CD8-positive, alpha-beta memory T cell (primary cell): ENCODE measurements at places on chromosomes 1 and 21.
A peak's percentile ranks its signal among the peaks of the same experiment; 100 is the strongest.

GRCh38 chr21:15241997-15242736 is 177.4 kb upstream of the NRIP1 start:
- no peaks in the 10 kb centered on the region for H3K4me1 ChIP-seq
- H3K4me3 ChIP-seq: no peak overlapping the region
- DNase-seq: no peak
- no peaks in the 10 kb centered on the region for H3K36me3 ChIP-seq

DNA sequence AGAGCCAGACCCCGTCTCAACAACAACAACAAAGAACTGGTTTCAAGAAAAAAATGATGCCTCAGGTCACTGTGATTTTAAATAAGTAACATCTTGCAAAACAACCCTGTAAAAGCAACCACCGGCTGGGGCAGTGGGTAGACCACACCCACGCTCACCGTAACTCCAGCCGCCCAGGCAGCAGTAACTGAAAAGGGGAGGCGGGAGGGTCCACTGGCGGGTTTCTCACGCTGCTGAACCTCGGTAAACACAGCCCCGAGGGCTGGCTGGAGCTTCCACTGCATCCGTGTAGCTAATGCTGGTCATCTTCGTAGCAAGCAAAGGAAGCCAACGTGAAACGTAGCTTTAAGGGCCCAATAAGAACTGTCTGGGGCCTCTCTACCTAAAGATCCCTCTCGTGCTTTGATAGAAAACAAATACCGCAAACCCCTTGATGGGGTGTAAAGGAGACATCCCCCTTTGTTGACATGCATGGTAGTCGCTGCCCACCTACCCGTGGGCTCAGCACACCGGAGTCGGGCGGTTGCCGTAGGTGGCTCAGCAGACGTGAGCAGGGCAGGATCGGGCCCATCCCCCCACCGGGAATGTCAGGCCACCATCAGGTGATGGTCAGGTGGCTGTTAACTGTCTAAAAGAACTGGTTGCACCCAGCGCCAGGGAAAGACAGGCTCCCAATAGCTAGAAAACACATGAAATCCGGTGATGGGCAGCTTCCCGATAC is 4.2 kb downstream of the C1orf159 start:
- no peaks in the 10 kb centered on the region for H3K27me3 ChIP-seq
- no peaks in the 10 kb centered on the region for H3K4me1 ChIP-seq
- H3K4me3 ChIP-seq: no peak overlapping the region
- no peaks in the 10 kb centered on the region for H3K36me3 ChIP-seq
- H3K27ac ChIP-seq: no peak overlapping the region
- no peak for DNase-seq

DNA sequence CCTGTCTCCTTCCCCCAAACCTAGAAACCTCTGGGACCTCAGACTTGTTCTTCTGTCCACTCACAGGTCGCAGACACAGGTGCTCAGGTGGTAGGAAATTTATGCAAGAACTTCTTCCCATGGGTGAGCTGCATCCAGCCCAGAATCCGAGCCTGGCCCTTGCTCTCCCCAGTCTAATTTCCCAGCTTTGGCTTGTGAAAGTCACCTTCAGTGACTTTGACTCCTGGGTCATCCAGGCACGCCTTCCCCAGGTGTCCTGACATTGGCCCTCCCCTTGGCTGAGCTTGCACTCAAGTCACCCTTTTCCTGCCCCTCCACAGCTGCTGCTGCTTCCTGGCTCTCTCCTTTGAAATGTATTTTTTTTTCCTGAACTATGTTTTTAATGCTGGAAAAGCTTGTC is 6.6 kb downstream of the IPO13 start:
- DNase-seq: no peak
- H3K27ac ChIP-seq: no peak overlapping the region
- peaks cover 10% of the 10 kb centered on the region for H3K36me3 ChIP-seq
- H3K4me3 ChIP-seq: no peak overlapping the region

- no peak overlapping the region for H3K4me3 ChIP-seq
- H3K27ac ChIP-seq: no peak overlapping the region
- no peaks in the 10 kb centered on the region for H3K36me3 ChIP-seq
- H3K4me1 ChIP-seq: no peaks in the 10 kb centered on the region
- no peak for DNase-seq
These were observed 181.1 kb downstream of the KCNK2 start for GRCh38 chr1:215263636-215264035.

- DNase-seq: no peak
- no peak overlapping the region for H3K27ac ChIP-seq
- no peaks in the 10 kb centered on the region for H3K4me1 ChIP-seq
- no peak overlapping the region for H3K4me3 ChIP-seq
These were observed 59.7 kb upstream of the ZNF326 start for GRCh38 chr1:89935235-89935634.

DNA sequence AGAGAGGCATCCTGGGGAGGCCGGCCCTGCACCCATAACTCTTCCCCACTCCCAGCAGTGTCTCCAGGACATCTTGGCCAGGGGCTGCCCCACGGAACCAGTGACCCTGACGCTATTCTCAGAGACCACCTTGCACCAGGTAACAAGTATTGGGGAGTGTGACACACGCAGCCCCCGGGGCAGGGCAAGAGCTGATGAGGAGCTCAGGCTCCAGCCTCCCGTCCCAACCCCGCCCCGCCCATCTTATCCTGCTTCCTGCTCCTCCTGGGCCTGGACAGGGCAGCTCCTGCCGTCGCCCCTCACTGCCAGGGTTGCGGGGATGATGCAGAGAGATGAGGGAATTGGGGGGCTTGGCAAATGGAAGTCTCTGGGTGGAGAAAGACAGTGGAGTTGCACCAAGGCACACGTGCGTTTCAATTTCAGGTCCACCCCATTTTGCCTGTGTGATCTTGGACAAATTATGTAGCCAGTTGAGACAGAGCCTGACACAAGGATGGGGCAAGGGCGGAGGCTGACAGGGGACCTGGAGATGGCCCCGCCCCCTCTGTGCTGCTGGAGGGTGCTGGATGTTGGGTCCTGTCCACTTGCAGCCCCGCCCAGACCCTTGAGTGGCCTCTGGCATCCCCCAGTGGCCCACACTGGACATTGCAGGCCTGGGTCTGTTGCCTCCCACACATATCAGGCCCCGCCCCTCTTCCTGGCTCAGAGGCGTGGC is 10.7 kb downstream of the CLCNKA start:
- no peaks in the 10 kb centered on the region for H3K36me3 ChIP-seq
- H3K27ac ChIP-seq: no peak overlapping the region
- H3K4me1 ChIP-seq: no peaks in the 10 kb centered on the region
- peak; percentile 21 for DNase-seq

DNA sequence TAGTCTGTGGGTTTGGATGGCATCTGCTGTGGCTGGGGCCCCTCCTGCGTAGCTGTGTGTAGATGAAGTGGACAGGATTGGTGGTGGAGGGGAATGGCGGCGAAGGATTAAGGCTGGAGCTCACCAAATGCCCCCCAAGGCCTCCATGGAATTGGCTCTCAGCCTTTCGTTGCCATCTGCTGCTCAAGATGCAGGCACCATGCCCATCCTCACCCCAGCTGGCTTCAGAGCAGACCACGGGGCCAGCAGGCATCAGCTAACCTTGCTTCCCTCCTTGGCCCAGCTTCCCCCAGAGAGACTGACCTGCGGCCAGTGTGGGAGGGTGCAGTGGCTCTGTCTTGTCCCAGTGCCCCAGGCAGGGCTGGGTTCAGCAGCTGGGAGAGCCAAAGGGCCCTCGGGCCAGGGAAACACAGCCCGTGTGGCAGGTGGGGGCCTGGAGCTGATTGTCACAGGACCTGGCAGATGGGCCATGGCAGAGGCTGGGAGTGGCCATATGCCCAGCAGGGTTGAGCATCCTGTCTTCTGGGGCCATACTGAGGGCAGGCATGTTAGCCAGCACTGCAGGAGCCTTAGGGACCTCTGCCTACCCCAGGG is 66.8 kb upstream of the ACTL8 start:
- H3K4me3 ChIP-seq: no peak overlapping the region
- H3K27ac ChIP-seq: no peak overlapping the region
- no peak for DNase-seq

DNA sequence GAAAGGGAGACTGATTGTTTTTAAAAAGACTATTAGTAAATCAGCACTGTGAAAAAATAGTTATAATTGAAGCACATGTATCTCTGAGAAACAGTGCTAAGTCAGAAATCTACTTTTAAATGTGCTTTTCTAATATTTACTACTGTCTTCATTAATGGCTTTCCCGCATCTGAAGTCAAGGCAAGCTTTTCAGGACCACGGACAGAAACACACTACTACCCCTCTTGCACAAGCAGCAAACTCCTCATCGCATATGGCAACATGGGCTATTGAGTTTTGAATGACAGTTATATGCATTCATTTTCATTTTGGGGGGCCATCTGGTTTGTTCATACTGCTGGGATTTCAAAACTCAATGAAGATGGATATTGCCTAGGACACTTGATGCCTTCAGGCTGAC is 433.4 kb upstream of the CAMK1G start:
- no peaks in the 10 kb centered on the region for H3K27me3 ChIP-seq
- H3K4me1 ChIP-seq: no peaks in the 10 kb centered on the region
- H3K36me3 ChIP-seq: no peaks in the 10 kb centered on the region

GRCh38 chr21:42862774-42863503 is 16.4 kb downstream of the WDR4 start:
- no peak overlapping the region for H3K27ac ChIP-seq
- no peak overlapping the region for H3K4me3 ChIP-seq
- no peaks in the 10 kb centered on the region for H3K4me1 ChIP-seq
- H3K27me3 ChIP-seq: no peaks in the 10 kb centered on the region
- peaks cover 22% of the 10 kb centered on the region for H3K36me3 ChIP-seq

DNA sequence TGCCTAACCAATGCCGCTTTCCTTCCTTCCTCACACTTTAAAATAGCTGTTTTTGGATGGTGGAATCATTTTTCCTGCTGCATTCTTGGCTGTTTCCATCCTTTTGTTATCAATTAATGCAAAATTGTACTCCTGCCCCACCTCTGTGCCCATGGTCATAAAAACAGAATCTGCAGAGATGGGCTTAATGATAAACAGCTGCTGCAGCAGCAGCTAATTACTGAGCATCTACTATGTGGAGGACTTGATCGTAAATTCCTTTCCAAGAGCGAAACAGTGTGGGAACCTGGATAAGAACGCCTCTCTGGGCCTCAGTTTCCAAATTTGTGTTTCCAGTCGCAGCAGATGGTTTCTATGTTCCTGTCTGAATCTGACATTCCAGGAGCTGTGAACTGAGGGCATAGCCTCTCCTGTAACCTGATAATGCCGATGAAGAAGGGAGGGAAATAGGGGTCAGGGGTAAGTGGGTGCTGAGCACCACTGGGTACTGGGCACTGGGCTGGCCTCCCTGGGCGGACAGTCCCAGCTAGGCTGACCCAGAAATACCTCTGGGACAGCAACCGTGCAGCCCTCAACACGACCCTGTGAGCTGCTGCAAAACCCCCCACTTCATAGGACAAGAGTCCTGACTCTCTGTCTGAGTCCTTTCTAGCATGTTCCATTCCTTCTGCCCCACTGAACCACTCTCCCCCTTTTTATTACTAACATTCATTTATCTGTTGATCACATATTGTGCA is 121.7 kb downstream of the DMRTB1 start:
- no peaks in the 10 kb centered on the region for H3K36me3 ChIP-seq
- H3K27ac ChIP-seq: no peak overlapping the region

DNA sequence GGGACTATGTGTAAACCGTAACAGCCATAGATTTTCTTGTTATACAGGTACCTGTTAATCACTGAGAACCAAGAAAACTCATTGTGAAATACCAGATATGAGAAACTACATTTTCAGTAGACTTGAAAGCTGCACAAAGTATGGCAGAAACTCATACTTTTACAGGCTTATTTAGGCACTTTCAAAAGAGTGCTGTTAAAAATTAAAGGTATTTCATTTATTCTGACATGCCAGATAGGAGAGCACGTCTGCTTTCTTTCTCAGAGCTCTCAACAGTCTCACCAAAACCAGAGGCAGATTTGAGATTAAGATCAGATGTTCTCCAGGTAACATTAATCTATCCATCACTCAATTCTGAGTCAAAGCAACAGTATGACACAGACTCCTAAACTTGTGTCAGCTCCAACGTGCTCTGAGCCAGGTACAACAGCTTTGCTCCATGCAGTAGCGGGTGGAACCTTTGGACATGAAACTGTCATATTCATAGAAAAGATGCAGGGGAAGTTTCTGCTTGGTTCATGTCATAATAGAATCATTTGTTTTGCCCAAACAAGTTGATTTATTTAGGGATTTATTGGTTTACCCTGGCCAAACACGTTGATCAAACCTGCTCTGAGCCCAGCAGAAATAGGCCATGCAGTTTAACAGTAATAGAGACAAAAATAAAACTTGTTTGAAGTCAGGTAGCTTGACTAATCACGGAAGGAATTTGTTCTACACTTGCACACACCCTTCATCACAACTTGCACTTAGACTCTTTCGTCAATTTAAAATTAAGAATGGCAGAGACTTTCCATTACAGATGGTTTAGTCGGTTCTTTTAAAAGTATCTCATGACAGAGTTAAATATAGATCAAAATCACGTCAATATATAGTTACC is 20.8 kb upstream of the TSNAX start:
- H3K27ac ChIP-seq: no peak overlapping the region
- H3K4me1 ChIP-seq: no peaks in the 10 kb centered on the region
- H3K4me3 ChIP-seq: no peak overlapping the region
- DNase-seq: no peak

DNA sequence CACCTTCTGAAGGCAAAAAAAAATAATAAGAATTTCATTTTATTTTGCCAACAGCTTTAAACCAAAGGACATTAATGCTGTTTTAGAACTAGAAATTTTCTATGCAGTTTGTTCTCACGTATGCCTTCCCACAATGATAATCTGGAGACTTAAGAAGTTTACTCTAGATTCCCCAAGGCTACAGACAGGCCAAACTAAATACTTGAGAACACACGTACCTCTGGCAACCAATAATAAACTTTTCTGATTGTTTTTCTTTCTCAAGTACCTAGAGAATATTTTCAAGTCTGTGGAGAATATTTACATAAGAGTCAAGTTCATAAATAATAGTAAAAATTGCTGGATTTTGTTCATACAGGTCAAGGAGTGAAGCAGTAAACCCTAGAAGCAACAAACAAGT is 15.9 kb downstream of the CLDN8 start:
- H3K4me3 ChIP-seq: no peak overlapping the region
- no peak for DNase-seq
- no peaks in the 10 kb centered on the region for H3K27me3 ChIP-seq
- H3K36me3 ChIP-seq: no peaks in the 10 kb centered on the region

DNA sequence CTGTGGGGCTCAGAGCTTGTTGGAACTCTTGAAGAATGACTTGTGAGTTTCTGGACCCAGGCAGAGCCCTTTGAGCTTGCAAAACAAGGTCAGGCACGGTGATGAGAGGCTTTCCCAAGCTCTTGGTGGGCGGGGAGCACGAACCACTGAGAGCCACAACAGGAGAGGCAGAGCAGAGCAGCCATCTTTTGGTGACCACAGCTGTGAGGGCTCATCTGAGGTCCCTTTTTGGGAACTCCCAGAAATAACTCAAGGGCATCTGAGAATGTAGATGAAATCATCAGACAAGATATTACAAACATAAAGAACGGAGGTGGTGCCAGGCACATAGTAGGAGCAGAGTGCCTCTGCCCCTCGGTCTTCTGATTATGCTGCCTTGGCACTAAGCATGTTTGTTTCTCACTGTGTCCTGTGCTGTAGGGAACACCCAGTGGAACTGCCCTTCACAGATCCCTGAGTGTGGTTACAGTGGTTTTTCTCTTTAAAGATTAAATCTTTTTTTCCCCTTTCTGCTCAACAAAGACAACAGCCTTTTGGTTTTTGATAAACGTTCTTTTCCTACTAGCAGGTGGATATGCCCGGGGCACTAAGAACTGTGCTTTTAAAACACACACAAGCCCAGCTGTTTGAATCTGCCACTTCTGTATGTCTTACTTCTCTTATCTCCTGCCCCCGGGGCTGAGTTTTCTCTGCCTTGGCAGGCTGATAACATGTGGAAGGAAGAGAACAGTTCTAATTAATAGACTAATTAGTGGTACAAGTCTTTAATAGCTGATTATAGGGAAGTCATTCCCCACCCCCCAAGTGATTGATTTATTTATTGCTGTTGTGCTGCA is 37.7 kb downstream of the CD34 start:
- H3K4me1 ChIP-seq: peaks cover 53% of the 10 kb centered on the region
- no peak overlapping the region for H3K27ac ChIP-seq
- H3K36me3 ChIP-seq: no peaks in the 10 kb centered on the region
- H3K4me3 ChIP-seq: peak overlapping the region; percentile 46
